PC-9 (cell line): ENCODE measurements at places on chromosomes 3 and 15. TPM values are rescaled to one million over a fixed set of nuclear protein-coding genes. Genes with fewer than 3 reads are reported as not detected.

The CHL1 gene
- total RNA-seq = not detected in 2 replicates

The PRSS50 gene
- 0.48 and 0.50 TPM in 2 replicates for total RNA-seq

GRCh38 chr15:39781967-39782302, 706 bp downstream of the FSIP1 start:
- H3K4me3 ChIP-seq = peak overlapping the region; percentile 98; the same call in 1 of the 2 replicates
- H3K4me1 ChIP-seq = peaks cover 9% of the 10 kb centered on the region
- no peaks in the 10 kb centered on the region for H3K36me3 ChIP-seq
- no peaks in the 10 kb centered on the region for H3K27me3 ChIP-seq
- no peak overlapping the region for H3K27ac ChIP-seq

DNA sequence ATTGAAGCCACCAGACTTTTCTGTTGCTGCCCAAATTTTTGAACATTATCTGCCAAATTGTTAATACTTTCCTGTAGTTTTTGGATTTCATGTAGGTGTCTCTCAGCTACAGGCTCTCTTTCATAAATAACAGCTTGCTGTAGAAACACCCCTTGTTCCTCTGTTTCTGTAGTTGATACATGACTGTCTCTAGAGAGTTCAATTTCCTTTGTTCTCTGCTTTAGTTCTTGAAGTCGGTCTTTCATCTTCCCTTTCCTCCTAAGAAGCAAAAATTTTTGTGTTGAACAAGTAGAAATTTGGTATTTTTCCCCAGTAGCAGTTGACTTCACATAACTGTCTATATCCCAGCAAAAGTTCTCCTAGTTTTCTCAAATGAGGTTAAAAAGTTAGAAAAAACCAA, 13.4 kb downstream of the STX19 start:
- H3K36me3 ChIP-seq = no peaks in the 10 kb centered on the region
- no peak overlapping the region for H3K4me3 ChIP-seq
- H3K27me3 ChIP-seq = no peaks in the 10 kb centered on the region
- H3K4me1 ChIP-seq = no peaks in the 10 kb centered on the region

- H3K36me3 ChIP-seq = no peaks in the 10 kb centered on the region
- no peak overlapping the region for H3K27ac ChIP-seq
- H3K27me3 ChIP-seq = no peaks in the 10 kb centered on the region
- H3K4me3 ChIP-seq = peak overlapping the region; percentile 38; the same call in 1 of the 2 replicates
Observed at GRCh38 chr15:70526221-70526973, 237.0 kb downstream of the UACA start.
